Transverse colon (tissue), 4 donors: ENCODE measurements at places on chromosomes 11 and 22. TPM values are rescaled to one million over a fixed set of nuclear protein-coding genes. Genes with fewer than 3 reads are reported as not detected.

Gene MFNG
- 13.4 TPM for total RNA-seq

Gene OR5T3
- total RNA-seq = not detected

DNA sequence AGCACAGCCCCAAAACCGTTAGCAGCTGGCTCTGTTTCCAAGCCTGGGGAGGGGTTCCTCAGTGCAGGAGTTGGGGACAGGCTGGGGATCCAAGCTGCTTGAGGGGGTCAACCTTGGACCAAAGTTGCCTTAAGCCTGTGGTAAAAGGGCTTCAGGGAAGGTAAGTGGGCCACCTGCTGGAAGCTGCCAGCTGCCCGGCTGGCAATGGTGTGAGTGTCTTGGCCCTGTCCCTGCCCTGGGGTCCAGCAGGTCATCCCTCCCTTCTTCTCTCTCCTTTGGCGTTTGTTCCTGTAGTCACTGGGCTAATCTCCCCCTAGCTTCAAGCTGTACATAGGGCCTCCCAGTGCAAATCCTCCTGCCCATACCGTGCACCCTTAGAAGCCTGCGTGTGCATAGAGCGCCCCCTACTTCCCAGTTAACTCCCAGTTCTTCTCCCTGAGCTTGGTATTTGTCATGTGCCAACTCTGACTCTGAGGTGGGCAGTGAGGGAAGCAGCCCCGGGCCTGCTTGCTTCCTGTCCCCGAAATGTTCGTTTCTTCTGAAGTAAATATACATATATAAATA is 4.4 kb downstream of the TMEM258 start:
- peaks cover 35% of the 10 kb centered on the region for H3K36me3 ChIP-seq
- no peaks in the 10 kb centered on the region for H3K27me3 ChIP-seq
- H3K27ac ChIP-seq = no peak overlapping the region
- peak; percentile 26 for DNase-seq
- no peak overlapping the region for H3K4me3 ChIP-seq

DNA sequence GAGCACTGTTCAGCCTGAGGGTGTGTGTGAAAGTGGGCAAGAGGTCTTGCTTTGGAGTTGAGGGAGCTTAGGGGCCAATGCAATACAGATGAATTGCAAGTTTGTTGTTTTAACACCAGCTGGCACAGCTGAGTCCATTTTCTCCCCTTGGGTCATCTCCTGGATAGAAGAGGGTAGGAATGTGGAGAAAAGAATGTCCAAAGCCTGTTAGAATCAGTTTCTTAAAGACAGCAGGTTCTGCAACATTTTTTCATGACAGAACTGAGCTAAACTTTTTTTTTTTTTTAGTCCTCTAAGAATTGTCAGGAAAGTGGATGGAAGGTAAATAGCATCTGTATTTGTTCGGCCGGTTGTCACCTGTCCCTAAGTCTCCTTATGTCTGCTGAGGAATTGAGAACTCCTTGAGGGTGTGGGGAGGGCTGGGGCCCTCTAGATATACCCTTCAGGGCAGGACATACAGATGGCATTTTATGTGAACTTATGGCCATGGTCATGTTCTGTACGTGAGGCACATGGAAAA is 211.1 kb upstream of the CADM1 start:
- no peaks in the 10 kb centered on the region for H3K36me3 ChIP-seq
- H3K27ac ChIP-seq = no peak overlapping the region
- DNase-seq = no peak
- H3K4me3 ChIP-seq = no peak overlapping the region
- no peaks in the 10 kb centered on the region for H3K4me1 ChIP-seq

DNA sequence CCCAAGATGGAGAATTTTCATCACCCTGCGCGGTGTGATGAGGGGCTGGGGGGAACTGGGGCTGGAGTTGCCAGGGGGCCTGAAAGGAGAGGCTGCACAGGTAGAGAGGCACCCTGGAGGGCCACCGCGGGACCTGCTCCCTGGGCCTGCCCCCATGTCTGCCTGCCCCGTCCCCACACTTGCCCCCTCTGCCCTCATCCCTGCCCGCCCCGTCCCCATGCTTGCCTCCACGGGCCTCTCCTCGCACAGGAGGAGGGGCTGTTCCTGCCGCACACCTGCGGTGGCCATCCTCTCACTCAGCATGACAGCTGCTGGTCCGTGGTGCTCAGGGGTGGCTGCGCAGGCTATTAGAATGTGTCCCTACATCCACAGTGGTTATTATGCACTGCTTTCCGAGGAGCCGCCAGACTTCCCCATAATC is 43.5 kb downstream of the LINC01488 start:
- H3K4me3 ChIP-seq = no peak overlapping the region
- H3K27ac ChIP-seq = no peak overlapping the region
- H3K36me3 ChIP-seq = no peaks in the 10 kb centered on the region
- H3K4me1 ChIP-seq = no peaks in the 10 kb centered on the region
